ENCODE measurements at places on chromosomes 5 and 9.

DNA sequence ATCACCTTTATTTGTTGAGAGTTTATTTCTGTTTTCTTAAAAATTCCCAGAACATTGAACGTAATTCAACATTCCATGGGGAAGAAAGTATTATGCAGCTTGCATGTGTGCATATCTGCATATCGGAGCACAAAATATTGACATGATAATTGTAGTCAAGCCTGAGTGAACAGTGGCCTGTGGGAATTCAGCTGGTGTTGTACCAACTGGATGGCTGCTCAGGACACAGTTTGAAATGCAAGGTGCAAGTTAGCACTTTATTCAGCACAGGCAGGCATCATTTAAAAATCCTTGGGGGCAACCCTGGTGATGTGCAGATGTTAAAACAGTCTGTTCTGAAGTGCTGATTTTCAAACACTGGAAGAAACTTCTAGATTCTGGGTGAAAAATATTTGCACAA lies 82.4 kb downstream of the CNTLN start:
- DNase-seq = no peak

DNA sequence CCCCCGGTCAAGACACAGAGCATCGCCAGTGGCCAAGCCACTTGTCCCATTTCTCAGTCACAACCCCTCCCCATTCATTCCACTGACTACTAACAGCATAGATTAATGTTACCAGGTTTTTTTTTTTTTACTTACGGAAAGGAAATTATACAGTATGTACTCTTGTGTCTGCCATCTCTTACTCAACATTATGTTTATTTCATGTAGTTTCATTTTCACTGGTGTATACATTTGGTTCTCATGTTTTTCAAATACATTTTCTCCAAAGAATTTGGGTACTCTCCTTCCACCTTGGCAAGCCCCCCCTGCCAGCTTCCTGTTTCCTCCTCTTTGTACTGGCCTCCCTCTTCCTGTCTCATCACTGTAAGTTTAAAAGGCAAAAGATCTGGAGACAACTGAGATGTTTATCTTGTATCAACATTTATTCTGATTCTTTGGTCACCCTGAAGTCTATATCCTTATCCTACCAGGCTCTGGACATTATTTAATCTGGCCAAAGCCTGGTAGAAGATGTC lies 207.3 kb downstream of the SAXO1 start:
- no peak for DNase-seq

GRCh38 chr9:89405826-89406225 lies 87.5 kb downstream of the SECISBP2 start:
- no peak for DNase-seq

- DNase-seq = no peak
Observed at GRCh38 chr5:88847420-88847819, 35.6 kb downstream of the MEF2C start.

DNA sequence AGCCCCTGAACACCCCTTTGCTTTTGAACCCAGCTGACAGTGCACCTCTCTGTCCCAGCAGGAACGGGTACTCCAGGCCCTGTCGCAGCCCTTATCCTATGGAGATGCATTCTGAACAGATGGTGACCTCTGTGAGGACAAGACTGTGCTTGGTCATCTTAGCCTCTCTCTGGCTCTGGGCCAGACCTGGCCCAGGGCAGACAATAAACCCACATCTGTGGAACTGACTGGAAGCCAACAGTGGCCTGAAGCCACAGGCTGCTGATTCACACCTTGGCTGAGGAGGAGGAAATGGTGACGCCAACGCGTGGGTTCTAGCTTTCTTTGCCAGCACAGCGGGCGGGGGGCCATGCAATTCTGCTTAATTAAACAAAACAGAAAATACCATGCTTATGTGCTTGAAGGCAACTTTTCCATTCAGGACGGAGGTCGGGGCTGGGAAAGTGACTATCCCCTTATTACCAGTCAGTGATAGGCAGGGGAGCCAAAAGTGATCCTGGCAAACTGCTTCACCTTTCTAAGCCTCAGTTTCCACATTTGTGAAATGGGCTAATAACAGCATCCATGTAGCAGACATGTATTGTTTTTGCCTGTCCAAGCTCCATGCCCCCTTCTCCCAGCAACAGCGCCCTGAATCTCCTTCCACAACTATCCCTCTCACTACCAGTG lies 10.8 kb downstream of the SH3PXD2B start:
- DNase-seq = peak; percentile 69

DNA sequence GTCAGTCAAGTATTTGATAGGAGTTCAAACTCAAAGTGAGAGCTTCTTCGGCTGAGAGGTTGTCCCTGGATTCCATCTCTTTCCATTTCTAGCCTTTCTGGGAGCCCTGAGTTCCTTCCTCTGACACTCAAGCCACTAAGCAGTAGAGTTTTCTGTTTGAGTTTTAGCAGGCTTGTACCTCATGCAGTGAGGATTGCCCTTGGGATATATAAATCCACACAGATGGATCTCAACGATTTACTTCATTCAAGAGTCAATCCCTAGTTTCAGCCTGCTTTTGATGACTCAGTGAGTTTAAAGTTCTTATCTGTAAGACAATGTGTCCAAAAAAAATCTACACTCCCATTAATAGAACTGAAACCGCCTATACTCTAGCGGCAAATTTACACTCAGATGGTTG lies 2240.9 kb upstream of the WWC1 start:
- no peak for DNase-seq
